ENCODE measurements at places on chromosomes 4 and X. TPM values are rescaled to one million over a fixed set of nuclear protein-coding genes. Genes with fewer than 3 reads are reported as not detected.

GRCh38 chr4:67556436-67556835 is 2.1 kb upstream of the STAP1 start:
- DNase-seq = no peak

- DNase-seq = no peak
Measured at GRCh38 chrX:107827852-107828251, 2.2 kb downstream of the MID2 start.

DNA sequence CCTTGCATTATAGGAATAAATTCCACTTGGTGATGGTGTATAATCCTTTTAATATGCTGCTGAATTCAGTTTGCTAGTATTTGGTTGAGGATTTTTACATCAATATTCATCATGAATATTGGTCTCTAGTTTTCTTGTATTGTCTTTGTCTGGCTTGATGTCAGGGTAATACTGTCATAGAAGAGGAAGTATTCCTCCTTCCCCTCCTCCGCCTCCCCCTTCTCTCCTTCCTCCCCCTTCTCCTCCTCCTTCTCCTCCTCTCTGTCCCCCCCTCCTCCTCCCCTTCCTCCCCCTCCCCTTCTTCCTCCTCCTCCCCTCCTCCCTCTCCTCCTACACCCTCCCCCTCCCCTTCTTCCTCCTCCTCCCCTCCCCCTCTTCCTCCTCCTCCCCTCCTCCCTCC is 65.8 kb downstream of the RGS12 start:
- DNase-seq = no peak

GRCh38 chr4:182062458-182062857 is 180.7 kb upstream of the TENM3 start:
- DNase-seq = no peak

GRCh38 chrX:47933946-47934345 is 69.8 kb downstream of the ZNF182 start:
- DNase-seq = no peak

DNA sequence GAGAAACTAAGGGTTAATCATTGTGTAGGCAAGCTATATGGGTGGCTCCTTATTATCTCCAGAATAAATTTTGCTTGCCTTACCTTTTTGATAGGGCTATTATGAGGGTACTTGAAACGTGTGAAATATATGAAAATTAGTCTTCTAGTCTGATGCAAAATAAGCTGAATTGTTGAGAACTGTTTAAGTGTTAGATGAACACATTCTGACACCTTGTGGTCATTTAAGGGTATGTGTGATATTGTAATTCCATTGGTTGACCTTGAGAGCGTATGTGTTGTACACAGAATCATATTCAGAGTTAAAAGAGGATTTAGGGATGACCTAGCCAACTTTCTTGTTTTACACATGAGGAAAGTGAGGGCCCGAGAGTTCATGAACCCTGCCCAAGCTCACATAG is 44.6 kb upstream of the LINC00632 start:
- DNase-seq = no peak

GRCh38 chr4:41853973-41854372 is 81.3 kb upstream of the TMEM33 start:
- DNase-seq = no peak

- DNase-seq = no peak
Measured at GRCh38 chr4:185654965-185655554, 119.8 kb upstream of the PDLIM3 start.

DNA sequence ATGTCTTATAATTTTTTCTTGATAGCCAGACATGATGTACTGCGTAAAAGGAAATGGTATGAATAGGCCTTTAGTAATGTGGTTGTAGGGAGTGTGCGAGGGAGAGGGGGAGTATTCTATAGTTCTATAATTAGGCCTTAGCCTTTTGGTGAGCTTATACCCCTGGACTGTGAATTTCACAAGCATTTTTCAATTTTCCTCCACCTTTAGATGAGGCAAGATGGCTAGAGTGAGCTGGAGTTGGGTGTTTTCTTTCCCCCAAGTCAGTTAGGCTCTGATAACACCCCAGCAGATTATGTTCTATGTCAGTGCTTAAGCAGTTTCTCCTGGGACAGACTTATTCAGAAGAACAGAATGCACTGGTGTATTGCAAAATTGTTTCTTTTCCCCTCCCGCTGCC is 210.2 kb upstream of the NPY2R start:
- no peak for DNase-seq

DNA sequence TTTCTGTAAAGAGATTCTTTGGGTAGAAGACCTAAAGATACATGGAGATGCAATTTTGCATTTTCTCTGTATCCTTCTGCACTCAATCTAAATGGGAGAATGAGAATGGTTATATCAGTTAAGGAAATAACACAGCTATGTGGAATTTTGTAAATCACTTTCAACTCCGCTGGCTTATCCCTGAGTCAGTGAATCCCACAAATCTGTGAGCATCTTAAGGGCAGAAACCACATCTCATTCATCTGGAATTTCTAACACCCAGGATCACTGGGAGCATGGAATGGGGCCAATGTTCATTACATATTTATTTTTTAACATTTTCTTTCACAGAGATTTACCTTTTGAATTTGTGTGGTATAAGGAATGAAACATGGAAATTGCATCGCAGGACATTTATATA is 167.8 kb downstream of the CFAP47 start:
- DNase-seq = no peak

DNA sequence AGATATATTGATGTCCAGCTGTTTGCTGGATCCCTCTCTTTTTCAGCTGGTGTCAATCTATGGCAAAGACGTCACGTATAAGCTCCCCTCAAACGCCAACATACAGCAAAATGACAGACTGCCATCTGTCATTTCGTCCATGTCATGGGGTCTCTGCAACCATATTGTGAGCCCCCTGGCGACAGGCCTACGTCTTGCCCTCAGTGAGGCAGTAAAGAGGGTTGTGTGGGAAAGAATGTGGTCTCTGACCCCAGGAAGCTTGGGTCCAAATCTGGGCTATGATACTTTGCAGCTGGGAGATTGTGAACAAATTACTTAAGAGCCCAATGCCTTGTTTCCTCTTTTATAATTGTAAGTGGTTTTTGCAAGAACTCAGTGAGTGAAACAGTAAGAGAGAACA is 7.4 kb downstream of the SUPT20HL2 start:
- DNase-seq = no peak

DNA sequence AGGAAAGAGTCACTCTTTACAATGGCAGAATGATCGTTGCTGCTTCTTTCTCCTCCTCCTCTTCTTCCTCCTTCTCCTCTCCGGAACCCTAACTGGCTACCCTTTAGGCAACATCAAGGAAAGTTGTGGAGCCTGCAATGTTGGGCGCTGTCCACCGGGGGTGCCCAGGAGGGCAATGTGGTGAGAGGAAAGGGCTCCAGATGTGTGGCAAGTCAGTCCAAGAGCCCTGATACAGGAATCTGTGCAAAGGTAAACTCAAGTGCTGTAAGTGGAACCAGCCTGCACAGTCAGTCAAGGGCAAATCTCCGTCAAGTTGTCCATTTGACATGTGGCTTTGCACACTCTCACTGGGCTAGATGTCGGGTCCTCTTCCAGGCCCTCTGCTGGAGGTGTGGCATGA is 2.8 kb downstream of the RTL5 start:
- no peak for DNase-seq

DNA sequence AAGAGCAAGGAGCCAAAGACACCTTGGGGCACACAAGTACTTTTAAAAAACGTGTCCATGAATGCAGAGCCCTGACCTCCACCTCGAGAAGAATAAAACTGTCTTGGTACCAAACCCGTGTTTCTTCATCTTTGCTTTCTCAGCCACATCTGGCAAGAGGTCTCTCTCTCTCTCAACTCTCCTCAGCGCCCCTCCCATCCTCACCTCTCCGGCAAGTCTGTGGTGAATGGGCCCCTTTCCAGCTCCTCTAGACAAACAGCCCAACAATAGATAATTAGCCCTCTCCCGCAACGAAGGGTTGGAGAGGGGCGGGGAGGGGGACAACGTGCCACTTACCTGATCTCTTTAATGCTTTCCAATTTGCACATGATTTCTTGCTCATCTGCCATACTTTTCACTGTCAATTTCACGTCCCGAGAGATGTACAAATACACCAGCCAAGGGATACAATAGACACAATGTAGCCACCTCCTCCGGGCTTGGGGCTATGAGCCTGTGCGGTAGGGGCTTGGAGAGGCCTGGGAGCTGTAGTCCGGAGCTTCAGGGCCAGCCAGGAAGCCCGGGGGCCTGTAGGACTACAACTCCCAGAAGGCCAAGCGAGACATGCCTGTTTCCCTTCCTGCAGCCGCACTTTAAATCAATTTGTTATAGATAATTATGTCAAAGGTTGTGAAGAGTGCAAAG is at the start of gene ZC4H2:
TSS of gene ZC4H2 (minus strand) at position 462 of the 684 bp plus-strand sequence. CDS start at position 389, 73 bp downstream.
- DNase-seq = no peak

Gene ODAPH
- total RNA-seq = not detected

Gene KLHL13
- total RNA-seq = 1.4 TPM

DNA sequence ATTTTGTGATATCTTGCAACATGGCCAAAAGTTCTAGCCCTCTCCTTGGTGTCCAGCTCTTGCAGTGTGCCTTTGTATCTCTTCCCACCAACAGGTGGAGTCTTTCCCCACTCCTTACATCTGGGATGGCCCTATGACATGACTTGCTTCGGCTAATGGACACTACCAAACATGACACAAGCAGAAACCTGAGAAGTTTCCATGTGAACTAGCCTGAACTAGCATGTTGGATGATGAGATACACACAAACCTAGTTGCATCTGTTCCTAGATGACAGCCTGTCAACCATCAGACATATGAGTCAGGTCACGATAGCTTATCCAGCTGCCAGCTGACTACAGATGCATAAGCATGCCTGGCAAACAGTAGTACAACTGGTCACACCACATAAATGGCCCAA is 207.5 kb upstream of the FTHL17 start:
- DNase-seq = no peak

GRCh38 chrX:41933546-41933945 is 10.2 kb upstream of the CASK start:
- DNase-seq = no peak

- no peak for DNase-seq
Measured at GRCh38 chr4:82721819-82722423, 76.7 kb downstream of the SCD5 start.

Measured in thoracic aorta (tissue), 2 donors.